HT-29 (cell line): ENCODE measurements at places on chromosomes 1 and 21.
A peak's percentile ranks its signal among the peaks of the same experiment; 100 is the strongest.

DNA sequence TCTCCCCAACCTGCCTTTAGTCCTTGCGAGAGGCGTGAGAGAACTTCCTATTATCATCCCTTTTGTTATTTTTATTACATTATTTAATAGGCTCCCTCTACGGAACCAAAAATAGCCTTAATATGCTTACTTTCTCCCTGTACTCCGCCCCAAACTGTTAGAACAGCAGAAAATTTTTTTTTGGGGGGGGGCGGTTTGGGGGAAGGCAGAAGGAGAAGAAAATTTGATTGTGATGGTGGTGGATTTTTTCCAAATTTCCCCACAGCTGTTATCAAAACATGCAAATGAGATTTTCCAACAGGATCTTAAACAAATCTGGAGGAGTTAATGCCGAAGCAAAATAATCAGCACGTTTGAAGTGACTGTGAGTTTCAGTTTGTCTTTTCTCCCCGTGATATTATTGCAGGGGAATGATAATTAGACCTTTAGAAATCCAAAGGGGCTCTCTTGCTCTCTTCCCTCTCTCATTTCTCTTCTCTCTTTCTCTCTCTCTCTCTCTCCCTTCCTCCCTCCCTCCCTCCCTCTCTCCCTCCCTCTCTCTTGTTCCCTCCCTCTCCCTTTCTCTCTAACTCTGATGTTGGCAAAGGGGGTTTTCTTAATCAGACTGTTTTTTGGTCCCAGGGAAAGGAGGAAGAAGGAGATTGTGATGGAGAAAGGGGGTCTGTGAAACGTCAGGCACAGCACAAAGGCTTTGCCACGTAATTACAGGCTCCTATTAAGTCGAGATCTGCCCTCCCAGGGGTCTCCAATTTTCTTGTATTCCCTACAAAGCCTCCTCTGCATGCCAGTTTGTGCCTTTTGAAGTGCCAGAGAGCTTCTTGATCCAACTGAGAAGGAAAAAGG, 1.1 kb upstream of the PRRX1 start:
- no peak for DNase-seq

- no peak for DNase-seq
These were observed 3.1 kb upstream of the DOCK7 start for GRCh38 chr1:62691062-62691844.

DNA sequence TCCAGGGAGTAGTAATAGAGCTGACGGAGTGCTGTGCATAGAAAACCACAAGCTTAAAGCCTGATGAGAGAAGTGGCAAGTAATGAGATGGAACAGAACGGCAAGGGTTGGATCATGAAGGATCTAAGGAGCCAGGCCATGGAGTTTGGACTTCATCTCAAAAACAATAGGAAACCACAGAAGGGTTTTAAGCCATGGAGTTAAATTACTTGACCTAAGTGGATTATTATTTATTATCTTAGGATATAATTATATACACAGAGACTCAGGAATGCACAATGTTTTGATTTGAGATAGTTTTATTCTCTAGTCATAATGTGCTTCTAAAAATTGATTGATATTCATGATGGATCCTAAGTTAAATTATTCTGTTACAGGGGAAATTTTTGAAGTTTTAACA, 242.4 kb downstream of the PLPP3 start:
- DNase-seq: no peak

DNA sequence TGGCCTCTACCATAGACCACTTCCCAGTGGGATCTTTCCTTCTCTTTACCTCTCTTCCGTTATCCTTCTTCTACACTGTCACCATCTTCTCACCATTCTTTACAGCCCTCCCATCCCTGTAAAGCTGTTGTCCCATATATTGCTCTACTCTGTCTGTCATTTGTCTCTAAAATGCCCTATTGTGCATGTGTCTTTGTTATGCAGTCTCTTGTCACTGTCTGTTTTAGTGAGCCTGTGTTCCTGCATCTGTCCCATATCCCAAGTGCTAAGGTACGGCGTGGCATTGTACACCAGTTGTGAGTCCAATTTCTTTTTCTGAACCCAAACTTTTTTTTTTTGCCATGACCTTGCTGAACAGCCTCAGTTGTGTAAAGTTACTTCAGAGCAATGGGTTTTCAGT, 8.8 kb upstream of the ZBTB18 start:
- no peak for DNase-seq

DNA sequence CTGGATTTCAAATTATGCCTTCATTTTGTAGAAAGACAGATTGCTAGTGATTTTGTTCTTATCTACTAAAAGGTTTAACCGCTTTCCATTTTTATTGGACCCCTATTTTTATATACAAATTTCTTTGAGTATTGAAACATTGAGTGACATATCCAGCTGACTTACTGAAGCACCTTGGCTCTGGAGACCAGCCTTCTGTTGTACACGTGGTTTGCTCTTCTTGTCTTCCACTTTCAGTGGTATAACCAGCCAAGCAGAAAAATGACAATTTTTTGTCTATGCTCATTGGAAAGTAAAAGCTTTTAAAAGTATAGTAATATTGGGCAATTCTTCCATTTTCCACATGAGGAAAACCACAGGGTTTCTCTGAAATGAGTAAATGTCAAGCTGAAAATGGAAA, 4.4 kb downstream of the F13B start:
- no peak for DNase-seq

DNA sequence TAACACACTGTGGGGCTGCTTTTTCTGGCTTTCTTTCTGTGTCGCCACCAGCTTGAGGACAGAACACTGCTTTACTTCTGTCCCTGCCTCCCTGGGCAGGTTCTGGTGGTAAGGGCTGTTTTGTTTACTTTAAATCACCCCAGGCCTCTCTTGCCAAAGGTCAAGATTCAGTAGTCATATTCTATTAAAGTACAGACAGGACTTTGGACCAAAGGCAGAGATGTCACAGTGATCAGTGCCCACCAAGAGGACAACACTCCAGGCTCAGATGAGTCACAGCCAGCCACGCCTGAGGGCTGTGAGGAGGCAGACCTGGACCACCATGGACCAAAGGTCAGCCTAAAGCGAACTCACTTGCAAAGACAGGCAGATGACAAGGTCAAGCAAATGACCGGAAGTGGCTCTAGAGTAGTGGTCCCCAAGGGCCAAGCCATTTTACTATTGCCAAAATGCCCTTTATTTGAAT, 200.0 kb downstream of the RHOU start:
- DNase-seq: peak; percentile 4

- no peak for DNase-seq
These were observed 296.1 kb downstream of the PTPRC start for GRCh38 chr1:198934901-198935305.

DNA sequence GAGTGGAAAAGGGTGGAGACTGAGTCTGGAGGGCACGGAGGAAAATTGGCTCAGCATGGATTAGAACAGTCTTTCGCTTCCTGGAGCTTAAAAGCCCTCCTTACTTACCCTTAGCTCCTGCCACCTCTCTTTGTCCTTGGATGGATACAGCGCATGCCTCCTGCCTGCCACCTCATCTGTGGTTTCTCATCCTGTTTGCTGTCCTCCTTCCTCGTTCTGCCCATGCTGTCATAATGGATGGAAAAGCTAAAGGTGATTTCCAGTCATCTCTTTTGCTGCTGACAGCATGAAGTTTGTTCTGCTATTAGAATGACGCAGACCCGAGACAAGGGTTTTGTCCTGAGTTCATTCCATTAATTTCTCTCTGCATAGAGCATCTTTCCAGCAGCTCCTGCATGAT, 425.9 kb downstream of the KIF26B start:
- DNase-seq: no peak

DNA sequence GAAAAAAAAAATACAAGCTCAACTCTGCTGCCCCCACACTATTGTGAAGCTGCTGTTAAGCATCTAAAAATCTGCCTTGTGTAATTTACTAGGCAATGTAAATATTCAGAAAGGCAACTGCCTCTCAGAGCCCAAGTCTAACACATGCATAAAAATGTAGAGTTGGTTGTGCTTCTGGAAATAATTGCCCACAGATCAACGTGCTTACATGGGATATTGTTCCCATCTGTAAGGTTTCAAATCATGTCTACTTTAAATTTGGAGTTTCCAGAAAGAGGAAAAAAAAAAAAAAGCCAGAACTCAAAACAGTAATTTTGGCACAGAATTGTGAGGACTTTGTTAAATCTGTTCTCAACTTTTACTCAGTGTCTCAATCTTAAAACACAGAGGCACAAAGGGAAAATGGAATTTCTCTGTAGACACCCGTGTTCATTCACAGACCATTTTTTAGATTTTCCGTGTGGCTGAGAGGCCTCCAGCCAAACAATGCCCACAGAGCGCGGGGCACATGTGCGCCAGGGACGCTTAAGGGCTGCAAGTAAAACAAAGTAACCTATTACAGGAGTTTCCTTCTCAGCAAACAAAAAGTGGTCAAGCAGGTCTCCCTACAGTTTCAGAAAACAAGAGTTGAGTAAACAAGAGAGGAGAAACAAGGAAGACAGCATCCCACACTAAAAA, 115.5 kb downstream of the RERE start:
- DNase-seq: peak; percentile 88

DNA sequence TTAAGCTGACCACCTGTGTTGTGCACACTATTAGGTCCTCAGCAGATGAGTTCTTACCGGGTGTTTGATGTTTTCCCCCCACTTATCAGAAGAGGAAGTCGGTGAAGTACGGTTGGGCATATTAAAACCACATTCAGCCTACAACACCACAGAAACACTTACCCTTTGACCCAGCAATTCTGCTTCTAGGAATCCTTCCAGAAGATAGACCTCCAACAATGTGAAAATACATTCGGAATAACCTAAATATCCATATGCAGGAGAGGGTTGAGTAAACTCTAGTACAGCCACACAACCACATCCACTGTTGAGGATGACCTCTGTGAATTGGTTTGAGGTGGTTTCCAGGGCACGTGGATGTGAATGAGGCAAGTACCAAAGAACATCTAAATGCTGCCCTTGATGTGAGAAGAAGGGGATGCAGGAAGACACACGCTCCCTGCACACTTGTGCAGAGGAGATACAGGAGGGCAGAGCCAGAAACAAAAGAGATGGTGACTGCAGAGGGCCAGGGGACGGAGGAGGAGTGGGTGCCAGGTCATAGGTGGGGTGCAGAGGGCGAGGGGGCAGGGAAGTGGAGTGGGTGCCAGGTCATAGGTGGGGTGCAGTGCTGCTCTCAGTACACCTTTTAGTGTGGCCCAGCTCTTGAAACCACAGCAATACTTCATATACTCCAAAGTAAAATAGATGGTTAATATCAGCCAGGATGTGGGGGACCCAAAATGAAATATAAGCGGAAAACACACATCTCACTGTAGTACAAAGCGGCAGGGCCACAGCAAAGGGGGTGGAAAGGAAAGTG, 12.8 kb downstream of the ADARB1 start:
- no peak for DNase-seq

DNA sequence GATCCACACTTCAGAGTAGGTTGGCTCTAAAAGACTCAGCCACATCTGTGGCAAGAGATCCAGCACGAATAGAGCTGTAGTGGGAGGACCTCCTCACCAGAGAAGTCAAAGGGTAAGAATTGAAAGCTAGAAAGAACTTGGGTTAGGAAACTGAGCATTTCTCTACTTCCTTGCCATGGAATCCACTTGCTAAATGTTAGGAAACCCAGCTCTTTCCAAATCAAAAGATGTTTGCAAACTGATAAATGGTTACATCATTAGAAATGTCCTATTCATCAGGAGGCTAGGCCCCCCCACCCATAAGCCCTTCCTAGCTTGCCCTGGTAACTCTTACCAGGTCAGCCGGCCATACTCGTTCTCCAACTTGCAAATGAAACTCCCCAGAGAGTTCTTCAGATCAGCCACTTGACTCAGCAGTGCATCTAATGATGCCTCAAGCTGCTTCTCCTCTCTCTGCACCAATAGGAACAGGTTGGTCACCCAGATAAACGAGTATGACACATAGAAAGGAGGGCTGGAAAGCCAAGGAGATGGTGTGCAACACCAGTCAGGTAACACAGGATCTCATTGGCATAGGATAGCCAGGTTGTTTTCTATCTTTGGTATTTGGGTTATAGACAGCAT, 1.5 kb downstream of the MED8 start:
- DNase-seq: no peak

- DNase-seq: no peak
These were observed 71.9 kb upstream of the USP24 start for GRCh38 chr1:55286856-55287602.

DNA sequence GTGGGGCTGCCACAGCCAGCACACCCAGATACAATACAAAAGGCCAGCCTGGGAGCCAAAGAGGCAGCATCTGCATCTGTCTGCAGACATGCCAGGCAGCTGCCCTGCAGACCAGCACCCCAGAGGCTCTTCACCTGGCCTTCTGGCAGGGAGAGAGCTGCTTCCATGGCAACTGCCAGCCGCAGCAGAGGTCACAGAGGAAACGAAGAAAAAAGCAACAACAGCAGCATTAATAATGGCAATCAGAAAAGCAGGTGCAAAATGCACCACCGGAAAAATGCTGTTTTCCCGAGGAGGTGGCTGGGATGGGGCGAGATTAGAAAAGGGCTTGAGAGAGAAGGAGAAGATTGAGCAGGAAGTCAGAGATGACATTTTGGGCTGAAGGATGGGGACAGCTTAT, 309.5 kb downstream of the PCP4 start:
- DNase-seq: no peak

- DNase-seq: no peak
These were observed 115.2 kb downstream of the LAMC2 start for GRCh38 chr1:183301239-183301638.

DNA sequence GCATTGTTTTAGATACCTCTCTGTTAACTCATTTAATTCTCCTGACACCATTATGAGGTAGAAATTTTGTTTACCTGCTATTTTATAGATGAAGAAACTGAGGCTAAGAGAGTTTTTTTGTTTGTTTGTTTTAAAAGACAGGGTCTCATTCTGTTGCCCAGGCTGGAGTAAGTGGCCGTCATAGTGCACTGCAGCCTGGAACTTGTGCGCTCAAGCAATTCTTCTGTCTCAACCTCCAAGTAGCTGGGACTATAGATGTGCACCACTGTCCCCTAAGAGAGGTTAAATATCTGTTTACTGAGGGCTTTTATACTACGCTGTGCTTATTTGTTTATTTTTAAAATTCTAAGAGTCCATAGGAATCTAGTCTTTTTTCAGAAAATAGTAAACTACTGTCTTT, 43.7 kb upstream of the CACYBP start:
- no peak for DNase-seq

DNA sequence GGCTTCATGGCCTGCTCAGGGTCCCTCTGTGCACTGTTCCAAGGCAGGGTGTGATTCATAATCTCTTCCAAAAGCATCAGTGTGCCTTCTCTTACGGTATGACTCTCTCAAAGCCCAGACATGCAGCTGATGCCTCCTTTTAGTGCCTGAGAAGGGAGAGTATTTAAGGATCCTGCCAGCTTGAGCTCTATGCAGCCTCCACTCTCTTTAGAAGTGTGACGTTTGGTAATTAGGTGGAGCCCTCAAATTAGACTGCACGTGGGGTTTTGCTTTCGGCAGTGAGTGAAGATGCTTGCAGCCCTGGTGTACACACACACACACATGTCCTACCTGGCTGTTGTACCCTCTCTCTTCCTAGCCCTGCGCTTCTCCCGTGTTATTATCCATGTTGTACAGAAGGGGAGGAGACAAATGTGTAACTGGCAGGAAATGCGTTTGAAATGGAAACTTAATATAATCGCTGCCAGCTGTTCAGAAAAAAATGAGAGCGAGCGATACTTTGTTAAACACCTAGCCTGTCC, 2.6 kb upstream of the C1orf174 start:
- no peak for DNase-seq

- DNase-seq: peak; percentile 11
These were observed 35.6 kb upstream of the EPHA8 start for GRCh38 chr1:22527555-22528296.
